ENCODE measurements at places on chromosomes 5 and 9.

DNA sequence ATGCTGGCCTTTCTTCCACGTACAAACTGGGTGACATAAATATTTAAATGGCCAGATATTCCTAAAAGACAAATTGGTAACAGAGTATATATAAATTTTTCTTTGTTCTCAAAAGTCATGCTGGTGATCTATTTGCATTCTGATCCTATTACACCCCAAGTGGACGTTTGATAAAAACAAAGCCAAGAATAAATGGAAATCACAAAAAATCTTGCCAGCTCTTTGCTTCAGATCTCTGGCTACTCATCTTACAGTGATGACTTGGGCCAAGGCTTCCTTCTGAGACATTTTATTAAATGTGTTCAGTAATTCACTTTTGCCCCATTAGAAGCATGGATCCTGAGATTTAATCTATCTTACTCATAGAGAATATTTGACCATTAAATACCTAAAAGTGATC is 444.3 kb upstream of the PIK3R1 start:
- DNase-seq: no peak

GRCh38 chr5:3854188-3854821 is 258.7 kb downstream of the IRX1 start:
- no peak for DNase-seq

DNA sequence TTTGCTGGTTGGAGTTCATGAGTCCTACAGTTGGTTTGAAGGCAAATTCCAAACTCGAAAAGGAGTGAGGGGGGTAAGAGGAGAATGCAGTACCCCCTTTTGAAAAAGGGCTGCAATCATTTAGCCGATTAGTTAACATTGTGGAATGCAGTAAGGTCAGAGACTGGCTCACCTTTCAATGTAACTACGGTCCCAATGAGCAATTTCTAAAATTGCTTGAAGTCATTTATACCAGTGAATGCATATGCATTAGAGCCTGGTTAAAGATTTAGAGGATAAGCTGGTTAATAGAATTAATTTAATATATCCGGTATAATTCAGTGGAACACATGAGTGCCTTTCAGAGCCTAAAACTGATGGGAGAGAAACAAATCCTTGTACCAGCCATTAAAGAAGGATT is 172.6 kb upstream of the PAPPA start:
- no peak for DNase-seq

GRCh38 chr9:95250462-95251221 is 66.9 kb downstream of the FANCC start:
- DNase-seq: no peak

DNA sequence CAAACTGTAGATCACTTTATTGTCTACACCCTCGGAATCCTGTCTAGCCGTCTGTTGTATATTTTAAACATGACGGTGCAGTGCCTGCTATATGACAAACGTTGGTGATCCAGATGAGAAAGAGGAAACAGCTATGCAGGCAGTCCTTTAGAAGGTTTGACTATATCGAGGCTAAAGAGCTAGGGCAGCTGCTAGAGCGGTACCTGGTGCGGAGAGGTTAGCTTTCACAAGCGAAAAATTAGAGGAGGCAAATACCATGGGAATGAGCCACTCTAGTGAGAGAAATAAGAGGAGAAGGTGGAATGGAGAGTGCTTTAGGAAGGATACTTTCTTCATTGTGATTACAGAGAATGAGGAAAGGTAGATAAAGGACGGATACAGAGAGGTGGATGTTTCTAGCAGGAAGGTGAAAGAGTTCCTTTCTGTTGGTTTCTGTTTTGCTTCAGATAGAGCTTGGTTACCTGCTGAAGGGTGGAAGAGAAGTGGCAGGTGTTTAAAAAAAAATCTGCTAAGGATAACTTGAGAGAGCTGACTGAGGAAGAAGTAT is 959 bp upstream of the FBXL17 start:
- no peak for DNase-seq

DNA sequence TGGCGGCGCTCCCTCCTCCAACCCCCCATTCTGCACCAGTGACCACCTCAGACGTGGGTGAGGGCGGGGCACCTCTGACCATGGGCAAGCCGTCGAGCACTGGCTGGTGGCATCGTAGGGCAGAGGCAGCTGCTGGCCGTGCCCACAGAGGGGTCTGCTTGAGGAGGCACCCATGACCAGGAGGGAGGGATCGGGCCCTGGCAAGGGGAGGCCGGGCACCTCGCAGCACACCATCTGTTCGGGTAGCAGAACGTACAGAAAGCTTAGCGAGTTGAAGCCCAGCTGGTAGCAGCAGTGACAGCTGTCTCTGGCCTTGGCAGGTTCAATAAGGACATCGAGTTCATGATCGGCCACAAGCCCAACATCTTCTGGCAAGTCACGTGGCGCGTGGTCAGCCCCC is 4.3 kb upstream of the SLC6A18 start:
- no peak for DNase-seq

- DNase-seq: no peak
These were observed 92.2 kb upstream of the ADAMTS19 start for GRCh38 chr5:129367883-129368282.

- DNase-seq: no peak
These were observed 90.3 kb upstream of the ZNF366 start for GRCh38 chr5:72597456-72597948.

DNA sequence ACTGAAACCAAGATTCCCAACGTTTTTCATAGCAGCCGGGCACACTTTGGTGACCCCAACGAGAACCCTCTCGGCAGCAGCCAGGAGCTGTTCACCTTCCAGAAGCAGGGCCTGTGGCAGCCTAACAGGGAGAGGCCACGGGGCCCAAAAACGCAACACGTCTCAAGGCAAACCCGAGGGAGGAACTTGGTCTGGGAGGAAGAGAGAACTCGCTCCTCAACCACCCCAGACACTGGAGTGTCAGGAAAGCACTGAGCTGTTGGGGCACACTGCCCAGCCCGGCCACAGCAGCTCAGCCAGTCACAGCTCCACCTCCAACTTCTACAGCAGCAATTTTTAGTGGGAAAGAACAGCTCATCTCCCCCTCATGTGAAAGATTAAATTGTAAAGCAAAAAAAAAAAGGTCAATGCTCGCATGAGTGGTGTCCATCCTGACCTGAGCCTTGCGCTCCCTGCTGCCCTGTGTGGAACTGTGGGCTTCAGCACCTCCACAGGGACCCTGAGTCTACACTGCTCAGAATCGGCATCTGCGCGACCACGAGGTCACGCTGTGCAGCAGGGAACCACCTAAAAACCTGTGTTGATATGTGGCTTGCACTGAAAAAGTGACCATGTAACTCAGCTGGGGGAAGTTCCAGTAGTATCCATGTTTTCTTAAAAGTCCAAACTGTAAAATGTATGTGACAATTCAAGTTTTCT is 55.0 kb downstream of the IPPK start:
- DNase-seq: no peak

DNA sequence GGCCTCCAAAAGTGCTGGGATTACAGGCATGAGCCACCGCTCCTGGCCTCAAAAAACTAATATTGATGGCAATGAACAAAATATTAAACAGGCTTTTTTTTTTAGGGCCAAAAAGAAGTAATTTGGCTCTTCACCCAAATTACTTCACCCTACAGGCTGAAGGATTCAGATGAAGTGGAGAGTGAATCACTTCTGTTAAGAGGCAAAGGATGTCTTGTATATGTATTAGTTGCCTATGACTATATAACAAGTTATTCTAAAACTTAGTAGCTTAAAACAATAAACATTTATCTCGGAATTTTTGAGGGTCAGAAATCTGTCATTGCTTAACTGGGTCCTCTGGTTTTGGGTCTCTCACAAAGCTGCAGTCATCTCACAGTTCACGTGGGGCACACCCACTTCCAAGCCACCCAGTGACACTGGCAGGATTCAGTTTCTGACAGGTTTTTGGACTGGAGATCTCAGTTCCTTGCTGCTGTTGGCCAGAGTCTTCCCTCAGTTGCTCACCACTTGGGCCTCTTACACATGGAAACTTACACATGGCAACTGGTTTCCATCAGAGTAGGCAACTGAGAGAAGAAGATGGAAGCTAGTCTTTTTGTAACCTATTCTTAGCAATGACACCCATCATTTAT is 66.7 kb downstream of the IQGAP2 start:
- DNase-seq: no peak

DNA sequence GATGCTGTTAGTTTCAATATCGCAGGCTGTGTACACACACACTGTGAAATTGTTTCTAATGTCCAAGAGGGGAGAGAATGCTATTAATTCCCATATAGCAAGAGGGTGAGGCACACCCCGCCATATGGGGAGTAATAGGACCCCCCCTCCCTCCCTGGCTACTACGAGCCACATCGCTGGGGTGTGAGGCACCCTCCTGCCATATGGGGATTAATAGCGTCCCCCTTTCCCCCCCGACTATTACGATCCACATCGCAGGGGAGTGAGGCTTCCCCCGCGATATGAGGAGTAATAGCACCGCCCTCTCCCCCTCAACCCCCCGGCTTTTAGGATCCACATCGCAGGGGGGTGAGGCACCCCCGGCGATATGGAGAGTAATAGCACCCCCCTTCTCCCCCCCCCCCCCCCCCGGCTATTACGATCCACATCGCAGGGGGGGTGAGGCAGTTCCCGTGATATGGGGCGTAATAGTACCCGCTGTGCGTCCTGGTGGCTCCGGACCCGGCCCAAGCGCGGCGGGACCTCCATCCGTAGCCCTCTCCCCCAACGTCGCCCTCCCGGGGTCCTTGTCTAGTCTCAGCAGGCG is 494 bp upstream of the STK32A start:
- no peak for DNase-seq

DNA sequence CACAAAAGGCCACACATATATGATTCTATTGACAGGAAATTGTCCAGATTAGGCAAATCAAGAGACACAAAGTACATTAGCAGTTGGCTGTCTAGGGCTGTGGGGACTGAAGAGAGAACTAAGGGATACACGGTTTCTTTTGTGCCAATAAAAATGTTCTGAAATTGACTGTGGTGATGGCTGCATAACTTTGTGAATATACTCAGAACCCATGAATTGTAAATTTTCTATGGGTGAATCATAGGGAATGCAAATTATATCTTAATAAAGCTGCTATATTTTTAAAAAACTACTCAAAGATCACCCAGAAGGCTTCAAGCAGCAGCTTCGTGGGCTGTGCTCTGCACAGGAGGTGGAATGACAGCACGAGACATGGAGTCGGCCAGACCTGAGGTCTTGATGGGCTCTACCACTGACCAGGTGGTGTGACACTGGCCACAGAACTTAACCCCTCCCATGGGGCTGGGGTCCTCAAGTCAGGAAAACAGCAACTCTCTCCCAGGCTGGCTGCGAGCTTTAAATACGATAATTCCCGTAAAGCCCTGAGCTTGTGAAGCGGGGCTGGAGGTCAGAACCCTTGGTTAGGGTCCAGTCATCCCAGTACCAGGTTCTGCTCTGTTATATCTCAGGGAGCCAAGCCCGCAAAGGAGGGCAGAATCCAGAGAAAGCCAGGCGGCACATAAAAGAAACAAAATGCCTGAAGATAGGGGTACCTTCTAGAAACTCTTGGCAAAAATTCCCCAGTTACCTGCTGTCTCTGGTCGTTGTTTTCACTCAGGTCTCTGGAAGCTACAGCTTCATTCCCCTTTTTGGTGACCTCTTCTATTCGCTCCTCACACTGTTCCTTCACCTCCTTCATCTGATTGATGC is 59.1 kb downstream of the GOLM1 start:
- no peak for DNase-seq

DNA sequence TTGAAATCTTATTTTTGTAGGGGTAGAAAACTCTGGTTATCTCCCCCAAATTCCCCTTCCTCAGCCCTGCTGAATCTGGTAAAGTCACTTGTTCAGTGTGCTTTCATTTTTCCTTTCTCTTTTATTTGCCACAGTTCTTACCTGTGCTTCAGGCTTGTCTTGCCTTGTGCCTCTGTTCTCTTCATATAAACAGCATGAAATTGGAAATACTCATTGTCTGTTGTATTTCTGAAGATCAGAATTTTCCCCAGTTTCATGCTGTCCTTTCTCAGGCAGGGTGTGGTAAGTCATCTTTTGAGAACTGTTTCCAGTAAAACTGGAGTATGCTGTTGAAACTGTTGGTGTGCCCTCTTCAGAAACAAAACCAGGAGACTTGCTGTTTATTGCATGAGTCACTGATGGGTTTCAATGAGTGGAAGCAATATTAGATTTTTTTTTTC is 7.0 kb downstream of the PAM start:
- no peak for DNase-seq

- no peak for DNase-seq
These were observed 51.4 kb downstream of the ZNF354C start for GRCh38 chr5:179111267-179112207.

GRCh38 chr9:29208670-29209069 is 1635.4 kb upstream of the C9orf72 start:
- DNase-seq: no peak

GRCh38 chr9:107630156-107630555 is 140.6 kb upstream of the KLF4 start:
- DNase-seq: no peak

- DNase-seq: no peak
These were observed 701.7 kb downstream of the SEMA5A start for GRCh38 chr5:8844206-8844605.

All from mesothelial cell of epicardium (in vitro differentiated cells).